ENCODE measurements at places on chromosomes 2 and 18. TPM values are rescaled to one million over a fixed set of nuclear protein-coding genes. Genes with fewer than 3 reads are reported as not detected.

- no peak for DNase-seq
Measured at GRCh38 chr18:31774962-31775361, 14.3 kb upstream of the SLC25A52 start.

- DNase-seq, result no peak
Measured at GRCh38 chr2:174339561-174340399, 5.0 kb downstream of the SP9 start.

MYOM1 gene
- total RNA-seq, result 0.50 TPM

ACKR3 gene
- total RNA-seq, result 79.0 TPM

FEV gene
- total RNA-seq, result not detected

Measured in mammary epithelial cell (primary cell).